ENCODE measurements at places on chromosomes 11 and 22.
A peak's percentile ranks its signal among the peaks of the same experiment; 100 is the strongest.

DNA sequence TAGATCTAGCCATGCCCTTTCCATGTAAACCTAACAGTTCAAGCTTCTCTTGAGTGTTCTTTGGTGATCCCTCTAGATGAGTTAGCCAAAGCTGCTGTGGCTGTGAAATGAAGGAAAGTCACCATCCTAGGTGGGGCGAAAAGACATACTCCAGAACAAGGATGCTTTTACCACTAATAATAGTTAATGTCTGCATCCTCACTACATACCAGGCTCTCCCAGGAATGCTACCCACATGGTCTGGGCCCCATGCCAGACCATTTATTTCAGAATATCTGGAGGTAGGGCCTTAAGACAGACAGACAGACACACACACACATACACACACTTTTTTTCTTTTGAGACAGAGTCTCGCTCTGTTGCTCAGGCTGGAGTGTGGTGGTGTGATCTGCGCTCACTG is 14.7 kb downstream of the ABTB2 start:
- no peak for DNase-seq

DNA sequence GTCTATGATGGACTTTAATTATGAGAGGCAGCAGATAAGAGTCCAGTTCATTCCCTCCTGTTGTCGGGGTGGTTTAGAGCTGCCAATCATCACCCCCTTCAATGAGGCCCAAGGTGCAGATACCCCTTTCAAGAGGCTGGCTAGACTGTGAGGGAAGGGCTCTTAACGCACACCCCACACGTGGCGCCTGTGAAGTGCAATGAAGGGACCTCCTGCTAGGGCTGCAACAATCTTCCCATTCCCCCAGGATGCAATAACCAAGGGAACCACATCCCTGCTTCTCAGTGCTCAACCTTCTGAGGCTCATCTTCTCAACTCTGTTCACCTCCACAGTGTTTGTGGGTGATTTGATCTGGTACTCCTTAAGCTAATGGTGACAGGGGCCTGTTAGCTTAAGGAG is 19.0 kb downstream of the TENM4 start:
- no peak for DNase-seq

DNA sequence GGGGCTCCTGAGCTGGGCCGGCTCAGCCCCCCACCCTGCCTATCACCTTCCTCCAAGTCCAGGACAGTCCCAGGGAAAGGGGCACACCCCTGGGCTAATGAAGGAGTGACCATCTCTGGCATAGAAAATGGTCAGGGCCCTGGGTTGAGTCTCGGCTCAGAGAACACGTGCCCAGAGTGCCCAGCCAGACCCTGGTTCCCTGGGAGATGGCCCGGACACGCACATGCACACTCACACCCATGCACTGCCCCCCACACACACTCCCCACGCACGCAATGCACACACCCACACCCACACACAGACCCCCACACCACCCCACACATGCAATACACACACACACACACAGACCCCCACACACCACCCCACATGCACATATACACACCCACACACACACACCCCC is 28.7 kb downstream of the KCNC1 start:
- DNase-seq = no peak

DNA sequence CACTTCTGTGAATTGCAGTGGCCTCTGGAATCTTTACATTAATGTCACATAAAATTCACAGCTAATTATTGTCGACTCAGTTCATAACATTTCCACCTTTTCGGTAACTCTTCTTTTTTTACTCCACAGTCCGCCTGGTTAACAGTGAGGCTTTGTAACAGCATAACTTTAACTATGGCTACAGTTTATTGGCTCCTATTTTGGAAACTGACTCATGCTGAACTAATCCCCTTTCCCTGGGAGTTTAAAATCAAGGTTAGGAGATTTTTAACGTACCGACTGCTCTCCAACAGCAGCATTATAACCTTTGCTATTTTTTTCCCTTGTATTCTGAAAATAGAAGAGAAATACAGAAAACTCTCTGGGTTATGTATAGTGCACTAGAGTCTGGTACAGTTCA is 3.2 kb upstream of the POGLUT3 start:
- DNase-seq = no peak

DNA sequence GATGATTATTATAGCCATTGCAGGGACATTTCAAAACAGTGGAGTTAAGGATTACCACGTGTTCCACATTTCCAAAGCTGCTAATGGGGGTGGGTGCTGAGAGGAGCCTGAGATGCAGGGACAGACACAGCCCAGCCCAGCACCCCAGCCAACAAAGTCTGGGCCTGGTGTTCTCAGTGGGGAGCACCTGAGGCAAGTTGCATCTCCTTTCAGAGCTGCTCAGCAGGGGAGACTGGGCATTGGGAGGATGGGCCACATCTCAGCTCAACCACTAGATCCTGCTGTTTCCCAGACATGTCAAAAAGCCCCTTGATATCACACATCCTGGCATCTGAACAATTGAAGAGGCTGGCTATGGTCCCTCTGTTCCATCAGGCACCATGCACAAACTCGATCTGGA is 458.0 kb upstream of the KIRREL3 start:
- no peak for DNase-seq

DNA sequence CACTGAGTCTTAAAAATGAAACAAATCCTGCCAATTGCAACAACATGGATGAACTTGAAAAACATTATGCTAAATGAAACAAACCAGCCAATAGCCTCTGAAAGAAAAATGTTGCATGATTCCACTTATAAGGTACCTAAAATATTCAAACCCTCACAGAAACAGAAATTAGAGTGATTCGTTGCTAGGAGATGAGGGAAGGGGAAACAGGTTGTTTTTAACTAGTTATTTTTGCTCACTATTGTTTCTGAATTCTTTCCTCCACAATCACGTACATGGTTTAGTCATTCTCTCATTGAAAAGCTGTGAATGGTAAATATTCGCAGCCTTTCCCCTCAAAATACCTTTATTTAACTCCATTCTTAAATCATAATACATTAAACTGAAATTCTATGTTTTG is 14.0 kb upstream of the TYR start:
- DNase-seq = no peak

DNA sequence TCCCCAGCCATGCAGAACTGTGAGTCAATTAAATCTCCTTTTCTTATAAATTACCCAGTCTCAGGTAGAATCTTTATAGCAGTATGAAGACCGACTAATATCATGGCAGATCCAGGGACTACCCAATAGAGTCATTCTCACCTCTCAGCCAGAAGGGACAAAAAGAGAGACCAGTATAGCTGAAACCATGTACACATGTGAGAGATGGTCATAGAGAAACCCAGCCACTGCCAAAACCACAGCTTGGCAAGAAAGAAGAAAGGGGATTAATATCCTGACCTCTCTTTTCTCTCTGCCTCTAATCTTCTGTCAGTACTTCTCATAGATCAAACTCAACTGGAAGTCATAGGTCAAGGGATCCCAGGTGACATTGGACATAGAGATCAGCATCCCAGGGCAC is 109.8 kb downstream of the CCDC34 start:
- no peak for DNase-seq

- DNase-seq = peak; percentile 53
Measured at GRCh38 chr11:116851626-116852025, 14.2 kb upstream of the APOA1 start.

- DNase-seq = peak; percentile 67
Measured at GRCh38 chr22:22558972-22559603, at the start of gene PRAME. Gene PRAME, minus strand, starts transcription at chr22:22559265. Its CDS starts 2,433 bp downstream, at chr22:22556832.

GRCh38 chr11:125207866-125208425 is 43.4 kb downstream of the PKNOX2 start:
- no peak for DNase-seq

DNA sequence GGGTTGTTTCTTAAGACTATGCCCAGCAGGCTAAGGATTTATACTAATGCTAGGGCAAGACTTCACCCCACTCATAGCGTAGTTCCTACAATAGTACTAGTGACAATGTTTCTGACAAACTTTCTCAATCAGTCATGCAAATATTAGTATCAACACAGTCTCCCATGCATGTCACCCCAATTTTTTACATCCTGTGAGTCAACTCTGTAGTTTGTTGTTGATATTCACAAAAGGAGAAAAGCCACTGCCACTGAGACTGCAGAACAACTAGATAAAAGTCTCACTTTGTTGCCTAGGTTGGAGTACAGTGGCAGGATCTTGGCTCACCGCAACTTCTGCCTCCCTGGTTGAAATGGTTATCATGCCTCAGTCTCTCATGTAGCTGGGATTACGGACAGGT is 155.2 kb downstream of the RBFOX2 start:
- no peak for DNase-seq

DNA sequence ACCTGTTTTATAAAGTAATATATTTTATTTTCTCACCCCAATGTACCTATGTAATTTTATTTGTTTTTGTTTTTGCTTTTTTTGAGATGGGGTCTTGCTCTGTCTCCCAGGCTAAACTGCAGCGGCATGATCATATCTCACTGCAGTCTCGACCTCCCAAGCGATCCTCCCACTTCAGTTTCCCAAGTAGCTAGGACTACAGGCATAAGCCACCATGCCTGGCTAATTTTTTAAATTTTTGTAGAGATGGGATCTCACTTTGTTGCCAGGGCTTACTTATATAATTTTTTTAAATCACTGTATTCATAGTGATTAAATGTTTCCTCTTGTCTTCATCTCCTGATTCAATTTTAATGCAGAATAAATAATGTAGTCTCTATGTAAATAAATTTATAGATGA is 13.2 kb upstream of the DNAJB7 start:
- DNase-seq = no peak

DNA sequence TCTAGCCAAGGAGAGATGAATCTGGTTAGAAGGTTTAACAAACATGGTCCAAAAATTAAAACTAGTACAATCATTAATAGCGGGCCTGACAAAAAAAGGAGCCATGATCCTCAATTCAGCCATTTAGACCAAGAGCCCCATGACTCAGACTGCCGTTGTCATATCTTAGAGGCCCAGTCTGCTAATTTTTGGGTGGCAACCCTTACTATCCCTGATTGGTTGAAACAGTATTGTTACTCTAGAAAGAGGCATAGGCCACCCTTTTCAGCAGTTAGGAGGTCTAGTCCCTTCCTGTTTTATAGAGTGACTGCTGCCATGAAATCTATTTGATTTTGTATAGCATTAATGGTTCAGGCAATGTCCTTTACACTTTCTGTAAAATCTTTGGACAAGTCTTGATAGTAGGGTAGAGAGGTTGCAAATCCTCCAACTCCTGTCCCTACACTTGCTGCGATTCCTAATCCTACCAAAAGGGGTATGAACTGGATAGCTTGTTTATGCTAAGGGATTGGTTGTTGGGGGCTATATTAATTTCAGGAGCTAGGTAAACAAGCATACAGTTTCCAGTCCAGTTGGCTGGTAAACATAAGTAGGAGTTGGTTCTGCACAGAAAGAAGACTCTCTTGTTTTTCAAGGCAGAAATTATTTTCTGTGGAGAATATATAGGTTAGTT is 1056.3 kb upstream of the CNTN5 start:
- no peak for DNase-seq

- no peak for DNase-seq
Measured at GRCh38 chr11:20015529-20016427, 144.5 kb downstream of the DBX1 start.

- DNase-seq = peak; percentile 11
Measured at GRCh38 chr11:69657911-69658625, 17.1 kb downstream of the LTO1 start.

- no peak for DNase-seq
Measured at GRCh38 chr11:105344938-105345337, 205.4 kb upstream of the CARD18 start.

GRCh38 chr11:12213883-12214282 is 103.5 kb downstream of the MICAL2 start:
- no peak for DNase-seq

- no peak for DNase-seq
Measured at GRCh38 chr11:104968856-104969776, 742 bp upstream of the CASP4 start.

- no peak for DNase-seq
Measured at GRCh38 chr22:39382410-39382809, 17.2 kb upstream of the TAB1 start.

DNA sequence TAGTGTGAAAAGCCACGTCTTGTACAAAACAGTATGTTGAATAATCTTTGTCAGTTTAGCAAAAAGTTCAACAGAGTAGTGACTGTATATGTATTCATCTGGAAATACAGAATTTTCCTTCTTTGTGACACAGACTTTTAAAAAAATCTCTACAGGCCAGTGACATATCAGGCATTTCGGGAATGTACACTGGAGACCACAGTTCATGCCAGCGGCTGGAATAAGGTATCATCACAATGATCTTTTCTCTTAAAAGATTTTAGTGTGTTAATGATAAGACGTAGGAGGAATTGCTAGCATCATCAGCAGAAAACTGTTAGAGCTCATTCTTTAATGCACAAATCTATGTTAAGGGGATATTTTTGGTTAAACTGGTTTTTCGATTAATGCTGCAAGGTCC is 57.4 kb downstream of the BCL2L13 start:
- no peak for DNase-seq

DNA sequence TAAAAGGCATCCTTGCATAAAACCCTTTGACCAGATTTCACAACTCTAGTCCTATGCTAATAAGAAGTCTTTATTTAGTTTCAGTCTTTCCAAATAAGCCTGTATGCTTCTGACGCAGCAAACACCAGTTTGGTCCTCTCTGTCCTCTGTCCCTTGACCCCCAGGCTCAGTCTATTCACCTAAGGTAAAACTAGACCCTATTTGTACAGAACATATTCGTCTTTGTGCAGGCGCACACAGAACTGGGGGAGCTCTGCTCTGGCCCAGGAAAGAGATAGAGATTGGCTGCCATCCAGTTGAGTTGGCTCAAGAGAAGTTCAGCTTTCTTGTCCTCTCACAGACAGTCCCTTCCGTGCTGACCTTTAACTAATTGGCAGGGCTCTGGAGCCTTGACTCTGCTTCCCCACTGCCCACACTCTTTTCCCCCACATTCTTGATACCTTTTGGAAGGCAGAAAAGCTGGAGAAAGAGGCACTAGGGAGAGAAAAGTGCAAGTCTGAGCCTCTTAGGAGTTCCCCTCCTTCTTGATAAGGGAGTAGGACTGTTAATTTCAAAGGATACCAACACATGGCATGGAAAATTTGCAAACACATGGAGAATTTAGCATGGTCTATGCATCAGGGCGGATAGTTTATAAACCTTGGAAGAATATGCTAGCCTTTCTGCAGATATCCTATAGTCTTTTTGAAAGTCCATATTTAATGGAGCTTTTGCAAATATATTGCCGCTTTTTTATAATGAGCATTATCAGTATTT is 21.2 kb upstream of the PSMA1 start:
- DNase-seq = no peak

- no peak for DNase-seq
Measured at GRCh38 chr11:6371825-6372224, 18.4 kb upstream of the SMPD1 start.

DNA sequence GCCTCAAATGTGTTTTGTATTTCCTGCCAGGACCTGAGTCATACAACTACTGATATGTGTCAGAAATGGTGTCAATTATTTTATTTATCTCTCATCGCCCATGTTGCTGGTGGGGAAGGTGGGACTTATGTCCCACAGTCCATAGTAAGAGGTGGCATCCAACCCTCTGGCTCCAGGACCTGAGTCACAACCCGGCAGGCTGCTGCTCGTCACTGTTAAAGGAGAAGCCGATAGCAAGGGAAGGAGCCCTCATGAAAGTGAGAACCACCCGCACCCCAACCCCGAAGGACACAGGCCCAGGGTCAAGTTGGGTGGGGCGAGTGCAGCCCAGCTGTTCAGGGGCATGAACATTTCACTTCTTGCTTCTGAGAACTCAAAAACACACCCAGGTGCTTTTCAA is 33.1 kb upstream of the TP53I11 start:
- DNase-seq = no peak
